ENCODE measurements at places on chromosomes 3 and 15.

DNA sequence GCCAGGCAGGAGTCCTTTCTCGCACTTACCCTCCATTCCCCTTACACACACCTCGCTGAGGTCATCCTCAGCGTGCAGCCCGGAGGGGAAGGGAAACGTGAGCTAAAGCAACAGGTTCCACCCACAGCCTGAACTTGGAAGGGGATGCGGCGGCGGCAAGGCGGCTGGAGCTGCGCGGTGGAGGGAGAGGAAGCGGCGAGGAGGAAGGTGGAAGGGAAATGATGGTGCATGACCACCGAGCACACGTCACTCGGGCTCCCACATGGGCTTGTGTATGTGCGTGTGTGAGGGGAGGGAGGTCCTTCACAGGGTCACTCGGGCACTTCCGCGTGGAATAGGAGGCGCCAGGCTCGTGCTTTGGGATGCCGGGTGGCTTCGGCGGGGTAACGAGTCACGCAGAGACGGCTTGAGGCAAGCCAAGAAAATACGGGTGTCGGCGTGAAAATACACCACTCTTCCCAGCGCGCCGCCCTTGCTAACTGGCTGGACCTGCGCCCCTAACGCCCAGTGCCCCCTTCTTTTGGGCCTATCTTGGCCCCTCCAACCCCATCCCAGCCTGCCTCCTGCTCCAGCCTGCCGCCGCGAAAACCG, 225.5 kb upstream of the IL12A start:
- peak; percentile 68 for DNase-seq

DNA sequence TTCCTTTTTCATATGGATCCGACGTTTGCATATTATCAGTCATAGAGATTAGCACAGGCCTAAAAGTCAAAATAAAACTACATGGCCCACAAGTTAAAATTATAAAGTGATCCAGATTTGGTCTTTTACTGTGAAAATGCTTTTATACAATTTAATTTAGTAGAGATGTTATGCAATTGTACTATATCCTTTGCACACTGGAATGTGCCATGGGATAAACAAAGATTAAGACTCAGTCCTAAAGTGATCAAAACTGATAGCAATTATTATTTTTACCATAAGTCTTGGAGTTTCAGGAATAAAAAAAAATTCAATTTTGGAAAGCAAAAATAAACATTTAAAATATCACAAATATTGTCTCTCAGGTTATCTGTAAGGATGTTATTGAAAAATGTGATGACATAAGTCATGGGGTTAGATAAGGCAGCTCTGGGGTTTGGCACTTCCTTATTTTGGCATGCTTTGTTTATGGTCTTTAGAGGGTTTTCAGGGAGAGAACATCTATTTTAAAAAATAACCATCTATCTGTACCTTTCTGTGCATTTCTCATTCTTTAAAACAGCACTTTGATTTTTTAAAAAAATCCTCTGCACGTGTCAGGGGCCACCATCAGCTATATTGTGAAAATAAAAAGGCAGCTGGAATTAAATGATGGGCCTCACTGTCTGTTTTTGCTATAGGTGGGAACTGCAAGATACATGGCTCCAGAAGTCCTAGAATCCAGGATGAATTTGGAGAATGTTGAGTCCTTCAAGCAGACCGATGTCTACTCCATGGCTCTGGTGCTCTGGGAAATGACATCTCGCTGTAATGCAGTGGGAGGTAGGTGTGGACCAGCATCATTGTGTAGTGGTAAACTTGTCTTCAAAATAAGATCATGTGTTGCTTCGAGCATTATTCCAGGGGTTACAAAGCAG, 67.3 kb downstream of the TGFBR2 start:
- no peak for DNase-seq

- no peak for DNase-seq
Measured at GRCh38 chr3:149376718-149377407, 586 bp downstream of the TM4SF1 start.

DNA sequence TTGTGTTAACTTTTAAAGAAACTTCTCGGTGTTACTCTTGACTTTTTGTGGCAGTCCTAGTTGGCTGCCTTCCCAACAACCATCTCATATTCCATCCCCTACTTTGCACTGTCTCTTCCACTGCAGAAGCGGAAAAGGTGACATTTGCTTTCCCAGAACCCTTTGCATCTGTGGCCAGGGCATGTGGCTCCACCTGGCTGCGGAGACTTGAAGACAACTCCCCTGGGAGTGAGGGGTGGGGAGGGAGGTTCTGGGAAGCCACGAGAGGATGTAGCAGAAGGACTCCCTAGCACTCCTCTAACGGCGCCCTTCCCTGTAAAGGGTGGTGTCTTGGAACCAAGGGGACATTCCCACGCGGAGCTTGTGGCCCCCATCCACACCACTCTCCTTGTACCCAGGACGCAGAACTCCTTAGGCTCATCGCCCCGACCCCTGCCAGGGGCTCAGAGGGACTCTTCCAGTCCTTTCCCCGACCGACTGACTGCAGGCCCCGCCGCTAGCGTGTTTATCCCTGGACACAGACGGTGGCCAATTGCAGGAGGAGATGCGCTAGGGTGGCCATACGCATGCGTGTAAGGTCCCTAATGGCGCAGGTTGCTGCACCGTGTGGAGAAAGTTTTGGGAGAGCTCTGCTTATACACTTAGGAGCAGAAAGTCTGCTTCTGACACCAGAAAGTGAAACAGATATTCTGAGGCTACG, 33.2 kb upstream of the SECISBP2L start:
- no peak for DNase-seq

DNA sequence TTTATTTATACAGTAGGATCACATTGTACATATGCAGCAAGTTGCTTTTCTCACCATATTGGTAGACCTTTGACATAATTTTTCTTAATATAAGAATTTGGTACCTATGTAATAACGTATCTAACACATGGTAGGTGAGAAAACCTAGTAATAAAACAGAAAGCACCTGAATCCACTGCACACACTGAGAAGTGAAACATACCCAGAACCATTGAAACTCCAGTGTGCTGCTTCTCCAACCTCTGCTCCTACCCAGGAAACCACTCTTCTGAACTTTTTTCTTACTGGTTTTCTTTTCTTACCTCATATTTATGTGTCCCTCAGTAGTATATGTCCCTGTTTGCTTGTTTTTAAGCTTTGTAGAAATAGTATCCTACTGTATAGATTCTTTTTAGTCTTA, 293.0 kb downstream of the UBE2E2 start:
- no peak for DNase-seq

- DNase-seq = no peak
Measured at GRCh38 chr3:158508481-158508880, 62.5 kb upstream of the MLF1 start.

- DNase-seq = no peak
Measured at GRCh38 chr15:70741677-70742293, 21.6 kb downstream of the UACA start.

- no peak for DNase-seq
Measured at GRCh38 chr3:27392950-27393679, 23.9 kb upstream of the NEK10 start.

DNA sequence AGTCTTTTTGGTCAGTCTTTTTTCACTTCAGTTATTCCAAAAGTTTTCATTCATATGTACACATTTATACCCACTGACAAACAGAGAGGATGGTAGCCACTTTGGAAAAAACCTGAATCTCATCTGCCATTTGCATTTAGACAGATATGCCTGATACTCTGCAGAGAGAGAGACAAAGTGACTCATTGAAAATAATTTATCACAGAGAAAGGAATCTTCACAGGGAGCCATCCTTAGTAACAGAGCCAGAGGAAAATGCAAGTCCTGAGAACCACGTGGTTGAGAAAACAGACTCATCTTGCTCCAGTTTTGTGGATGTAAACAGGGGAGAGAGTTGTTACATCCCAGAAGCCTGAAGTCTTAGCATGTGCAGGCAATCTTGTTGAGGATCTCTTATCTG, 28.2 kb upstream of the PLAAT1 start:
- DNase-seq = no peak

GRCh38 chr3:176969506-176969905, 227.8 kb downstream of the TBL1XR1 start:
- DNase-seq = no peak

DNA sequence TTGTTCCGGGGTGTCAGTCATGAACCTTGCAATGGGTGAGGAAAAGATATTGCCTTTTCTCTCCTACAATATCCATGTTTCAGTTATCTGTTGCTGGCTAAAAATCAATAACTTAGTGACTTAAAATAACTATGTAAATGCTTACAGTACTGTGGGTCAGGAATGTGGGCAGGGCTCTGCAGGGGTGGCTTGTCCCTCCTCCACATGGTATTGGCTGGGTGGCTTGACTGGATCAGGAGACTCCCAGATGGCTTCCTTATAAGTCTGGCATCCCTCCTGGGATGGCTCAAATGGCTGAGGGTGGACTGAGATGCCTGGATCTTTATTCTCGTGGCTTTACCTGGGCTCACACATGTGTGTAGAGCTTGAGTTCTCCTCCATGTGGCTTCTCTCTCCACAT, 47.5 kb downstream of the GTPBP8 start:
- no peak for DNase-seq

DNA sequence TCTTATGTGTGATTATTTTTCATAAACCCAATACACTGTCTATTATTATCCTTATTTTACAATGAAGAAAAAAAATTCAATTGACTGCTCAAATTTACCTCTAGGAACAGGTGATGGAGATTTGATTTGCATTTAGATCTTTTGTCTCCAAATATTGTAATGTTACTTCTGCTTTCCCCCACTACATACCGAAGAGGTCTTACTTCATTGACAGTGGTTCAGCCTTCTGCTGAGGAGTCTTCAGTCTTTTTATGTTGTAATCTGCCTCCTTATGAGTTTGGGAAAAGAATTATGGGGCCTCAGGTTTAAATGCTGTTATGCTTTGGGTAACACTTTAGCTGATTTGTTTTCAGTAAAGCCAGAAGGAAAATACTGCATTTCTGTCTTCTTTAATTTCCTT, 199.5 kb downstream of the LPP start:
- DNase-seq = no peak

- no peak for DNase-seq
Measured at GRCh38 chr3:11143476-11143875, 10.8 kb upstream of the HRH1 start.

DNA sequence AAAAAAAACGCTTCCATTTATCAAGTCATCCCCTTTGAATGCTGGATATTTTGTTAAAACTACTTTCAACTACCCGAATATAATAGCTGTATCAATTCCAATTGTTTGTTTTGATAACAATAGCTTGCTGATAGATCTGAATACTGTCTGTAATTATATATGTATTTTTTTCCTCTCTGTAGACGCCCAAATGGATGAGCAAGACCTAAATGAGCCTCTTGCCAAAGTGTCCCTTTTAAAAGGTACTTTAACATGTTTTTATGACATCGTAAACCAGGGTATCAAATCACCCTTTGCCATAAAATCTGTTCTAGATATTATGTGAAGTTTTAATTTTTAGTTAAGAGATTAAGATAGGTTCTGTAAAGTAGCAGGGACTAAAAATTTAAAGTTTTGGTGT, 111.5 kb upstream of the FLNB start:
- DNase-seq = no peak

DNA sequence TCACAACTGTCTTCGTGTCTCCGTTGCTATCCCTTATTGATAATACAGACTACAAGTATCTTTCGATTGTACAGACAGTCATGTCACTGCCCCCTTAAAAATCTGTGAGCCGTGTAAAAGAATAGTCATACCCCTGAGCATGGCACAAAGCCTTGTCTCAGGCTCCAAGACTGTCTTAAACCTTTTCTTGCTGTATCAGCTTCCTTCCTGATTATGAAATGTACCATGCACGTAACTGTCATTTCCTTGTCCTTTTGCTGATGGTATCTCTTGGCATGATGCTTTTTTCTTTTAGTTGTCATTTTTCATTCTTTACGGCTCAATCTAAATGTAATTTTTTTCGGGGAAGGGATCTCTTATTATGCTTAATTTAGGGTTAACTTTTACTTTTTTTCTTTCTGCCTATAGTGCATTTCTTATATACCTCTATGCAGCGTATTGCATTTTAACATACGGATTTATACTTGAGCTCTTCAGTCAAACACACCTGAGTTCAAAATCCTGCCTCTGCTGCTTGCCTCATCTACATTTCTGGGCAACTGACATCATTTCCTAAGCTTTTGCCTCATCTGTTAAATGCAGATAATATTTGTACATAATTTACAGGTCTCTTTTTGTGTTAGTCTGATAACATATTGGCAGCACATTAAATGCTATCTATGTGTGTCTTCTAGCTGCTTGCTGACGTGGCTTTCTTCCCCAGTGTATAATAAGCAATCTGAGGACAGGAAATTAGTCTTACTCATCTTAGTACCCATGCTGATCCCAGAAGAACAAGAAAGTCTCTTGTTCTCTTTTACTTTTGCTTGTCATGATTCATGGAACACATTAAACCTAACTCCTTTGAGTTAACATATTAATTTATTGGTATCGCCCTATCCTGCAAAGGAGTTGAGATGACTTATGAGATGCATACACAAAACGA, 57.3 kb downstream of the ROBO2 start:
- DNase-seq = no peak

- DNase-seq = peak; percentile 23
Measured at GRCh38 chr3:16923112-16923511, 38.4 kb downstream of the PLCL2 start.

GRCh38 chr15:94387849-94388441, 156.6 kb downstream of the MCTP2 start:
- DNase-seq = no peak

- DNase-seq = no peak
Measured at GRCh38 chr3:16707260-16707659, 102.0 kb upstream of the DAZL start.

GRCh38 chr3:45593708-45594601, 596 bp upstream of the LIMD1 start:
- DNase-seq = no peak

DNA sequence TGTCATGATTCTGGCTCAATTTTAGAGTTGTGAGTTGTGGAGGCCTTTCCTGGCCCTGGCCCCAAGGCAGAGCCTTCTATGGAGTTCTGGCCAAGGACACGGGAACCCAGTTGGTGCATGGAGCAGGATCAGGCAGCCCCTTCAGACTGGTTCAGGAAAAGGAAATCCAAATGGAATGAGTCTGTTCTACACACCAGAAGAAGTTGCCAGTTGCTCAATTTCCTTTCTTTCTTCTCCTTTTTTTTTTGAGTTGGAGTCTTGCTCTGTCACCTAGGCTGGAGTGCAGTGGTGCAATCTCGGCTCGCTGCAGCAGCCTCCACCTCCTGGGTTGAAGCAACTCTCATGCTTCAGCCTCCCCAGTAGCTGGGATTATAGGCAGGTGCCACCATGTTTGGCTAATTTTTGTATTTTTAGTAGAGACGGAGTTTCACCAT, 28.9 kb upstream of the BHLHE40 start:
- DNase-seq = no peak

GRCh38 chr3:108312656-108313055, 16.3 kb downstream of the HHLA2 start:
- DNase-seq = no peak

DNA sequence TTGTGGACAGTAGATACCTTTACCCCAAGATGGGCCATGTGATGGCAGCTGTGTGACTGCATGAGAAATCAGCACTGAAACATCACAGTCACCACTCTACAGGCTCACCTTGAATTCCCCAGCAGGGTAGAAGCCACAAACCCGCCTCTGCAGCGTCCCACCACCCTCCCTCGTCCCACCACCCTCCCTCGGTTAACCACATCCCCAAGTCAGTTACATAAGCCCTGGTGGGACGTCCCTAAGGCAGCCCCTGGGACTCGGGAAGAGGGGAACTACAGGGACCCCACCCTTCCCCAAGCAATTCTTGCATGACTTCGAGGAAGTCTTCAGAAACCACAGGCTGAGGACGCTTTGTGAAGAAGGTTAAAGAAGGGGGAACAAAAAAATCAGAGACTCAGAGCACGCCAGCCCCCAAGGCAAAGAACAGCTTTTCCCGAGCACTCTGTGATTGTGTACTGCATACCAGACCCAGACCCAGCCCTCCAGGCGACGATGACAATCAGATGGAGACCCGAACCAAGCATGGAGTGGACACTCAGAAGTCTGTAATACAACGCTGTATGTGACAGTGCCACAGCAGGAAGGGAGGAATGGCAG, 60.5 kb downstream of the SH3BP5 start:
- no peak for DNase-seq

Measured in H1 (cell line).